ENCODE measurements at places on chromosomes 3 and 15. TPM values are rescaled to one million over a fixed set of nuclear protein-coding genes. Genes with fewer than 3 reads are reported as not detected.

Gene PRSS50
- total RNA-seq = 0.63 TPM

Gene USP50
- 1.6 TPM for total RNA-seq

DNA sequence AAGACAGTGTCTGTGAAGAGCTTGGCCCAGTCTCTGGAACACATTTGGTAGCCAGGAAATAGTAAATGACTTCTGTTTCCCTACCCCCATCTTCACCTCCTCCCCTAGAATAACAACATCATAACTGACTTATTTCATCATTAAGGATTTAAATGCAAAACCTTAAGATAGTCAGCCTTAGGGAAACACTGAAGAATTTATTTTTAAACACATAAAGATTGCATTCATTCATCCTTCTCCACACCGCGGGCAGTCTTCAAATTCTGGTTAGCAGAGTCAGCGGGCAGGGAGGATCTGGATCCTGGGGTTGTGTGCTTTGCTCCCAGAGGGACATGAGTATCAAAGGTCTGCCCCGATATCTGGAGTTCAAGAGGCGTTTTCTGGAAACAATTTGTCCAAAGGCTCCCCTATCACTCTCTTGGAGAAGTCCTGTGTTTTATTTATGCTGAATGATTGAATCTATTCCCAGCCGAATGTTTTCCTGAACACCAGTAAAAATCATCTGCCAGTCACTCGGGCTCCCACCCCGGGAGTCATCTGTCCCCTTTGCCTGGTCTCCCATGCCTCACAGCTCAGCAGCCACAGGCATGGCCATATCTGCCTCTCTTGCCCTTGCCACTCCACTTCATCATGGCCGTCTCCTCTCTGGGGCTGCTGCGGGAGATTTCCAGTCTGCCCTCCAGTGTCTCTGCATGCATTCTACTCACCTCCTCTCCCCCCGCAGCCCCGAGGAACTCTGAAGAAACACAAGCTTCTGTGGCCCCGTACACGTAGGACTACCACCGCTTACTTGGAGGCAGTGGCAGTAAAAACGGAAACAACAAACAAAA is 234.7 kb upstream of the CTDSPL start:
- no peaks in the 10 kb centered on the region for H3K27me3 ChIP-seq
- H3K4me3 ChIP-seq = no peak overlapping the region
- no peaks in the 10 kb centered on the region for H3K4me1 ChIP-seq
- no peak overlapping the region for H3K27ac ChIP-seq
- H3K36me3 ChIP-seq = peaks cover 8% of the 10 kb centered on the region

DNA sequence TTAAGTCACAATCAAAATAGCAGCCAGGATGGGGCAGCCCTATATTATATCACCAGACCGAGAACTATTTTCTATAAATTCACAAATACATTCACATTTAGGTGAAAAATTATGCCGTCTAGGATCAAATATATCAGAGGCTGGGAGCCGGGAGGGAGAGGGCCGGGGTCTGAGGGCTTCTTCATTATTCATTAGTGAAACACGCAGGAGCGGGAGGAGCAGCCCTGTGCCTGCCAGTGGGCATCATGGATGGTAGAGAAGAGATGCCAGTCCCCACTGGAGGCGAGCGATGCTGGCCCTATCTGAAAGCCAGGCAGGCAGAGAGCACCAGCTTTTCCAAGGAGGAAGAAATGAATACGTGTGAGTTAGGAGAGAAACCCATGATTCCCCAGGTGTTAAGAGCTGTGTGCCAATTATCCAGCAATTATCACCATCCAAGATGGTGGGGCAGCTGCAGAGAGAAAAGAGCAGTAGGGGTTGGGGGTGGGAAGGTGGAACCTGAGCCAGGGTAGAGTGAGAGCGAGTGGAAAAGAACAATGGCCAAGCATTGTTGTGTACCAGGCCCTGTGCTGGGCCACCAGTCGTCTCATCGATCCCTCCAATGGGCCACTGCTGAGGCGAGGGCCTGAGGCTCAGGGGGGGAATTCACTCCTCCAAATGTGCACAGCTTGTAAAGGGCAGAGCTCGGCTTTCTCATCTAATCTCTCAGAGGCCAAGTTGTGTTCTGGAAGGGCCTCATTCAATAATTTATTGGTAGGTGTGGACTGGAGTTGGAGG is 261.3 kb upstream of the TLE3 start:
- H3K27me3 ChIP-seq = no peaks in the 10 kb centered on the region
- H3K36me3 ChIP-seq = no peaks in the 10 kb centered on the region
- H3K4me3 ChIP-seq = no peak overlapping the region
- DNase-seq = peak; percentile 36

DNA sequence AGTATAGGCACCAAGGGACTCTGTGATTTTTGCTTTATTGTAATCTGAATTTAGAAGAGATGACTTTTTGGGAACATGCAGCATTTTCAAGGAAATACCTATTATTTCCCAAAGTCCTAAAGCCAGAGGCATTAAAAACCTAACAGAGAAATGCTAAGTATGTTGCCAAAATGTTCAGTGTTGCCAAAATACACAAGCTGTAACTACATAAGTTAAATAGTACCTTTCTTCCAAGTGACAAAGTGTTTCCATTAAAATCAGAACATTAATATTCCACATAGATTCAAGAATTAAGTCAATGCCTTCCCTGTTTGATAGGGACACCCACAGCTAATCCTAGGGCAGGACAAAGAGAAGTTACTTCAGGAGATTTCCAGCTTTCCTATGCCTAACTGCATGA is 42.0 kb downstream of the MKRN2 start:
- no peak for DNase-seq
- H3K36me3 ChIP-seq = peaks cover 93% of the 10 kb centered on the region
- H3K4me3 ChIP-seq = no peak overlapping the region
- no peaks in the 10 kb centered on the region for H3K4me1 ChIP-seq
- H3K27me3 ChIP-seq = no peaks in the 10 kb centered on the region

Gene CFAP92
- 1.4 TPM for total RNA-seq

- H3K36me3 ChIP-seq = no peaks in the 10 kb centered on the region
- no peaks in the 10 kb centered on the region for H3K27me3 ChIP-seq
- H3K4me3 ChIP-seq = no peak overlapping the region
- DNase-seq = no peak
- no peak overlapping the region for H3K27ac ChIP-seq
Observed at GRCh38 chr3:114623420-114624046, 329.7 kb downstream of the TIGIT start.

Gene FSTL1
- total RNA-seq = 400 TPM

Gene SYNPR
- not detected for total RNA-seq

GRCh38 chr3:143122089-143122430 is 2.5 kb downstream of the CHST2 start:
- DNase-seq = peak; percentile 55
- H3K4me3 ChIP-seq = no peak overlapping the region
- no peak overlapping the region for H3K27ac ChIP-seq
- H3K4me1 ChIP-seq = no peaks in the 10 kb centered on the region
- H3K36me3 ChIP-seq = no peaks in the 10 kb centered on the region

Gene RFX7
- 24.5 TPM for total RNA-seq

- no peak for DNase-seq
- H3K4me1 ChIP-seq = no peaks in the 10 kb centered on the region
- H3K27ac ChIP-seq = no peak overlapping the region
- H3K4me3 ChIP-seq = no peak overlapping the region
- no peaks in the 10 kb centered on the region for H3K36me3 ChIP-seq
Observed at GRCh38 chr3:161203485-161204098, 17.5 kb upstream of the NMD3 start.

Gene TRIP4
- total RNA-seq = 30.6 TPM
